ENCODE measurements at places on chromosomes 5 and 9. TPM values are rescaled to one million over a fixed set of nuclear protein-coding genes. Genes with fewer than 3 reads are reported as not detected.
A peak's percentile ranks its signal among the peaks of the same experiment; 100 is the strongest.

GRCh38 chr5:126917918-126918614 lies 112.3 kb downstream of the MARCHF3 start:
- peak; percentile 16 for DNase-seq

DNA sequence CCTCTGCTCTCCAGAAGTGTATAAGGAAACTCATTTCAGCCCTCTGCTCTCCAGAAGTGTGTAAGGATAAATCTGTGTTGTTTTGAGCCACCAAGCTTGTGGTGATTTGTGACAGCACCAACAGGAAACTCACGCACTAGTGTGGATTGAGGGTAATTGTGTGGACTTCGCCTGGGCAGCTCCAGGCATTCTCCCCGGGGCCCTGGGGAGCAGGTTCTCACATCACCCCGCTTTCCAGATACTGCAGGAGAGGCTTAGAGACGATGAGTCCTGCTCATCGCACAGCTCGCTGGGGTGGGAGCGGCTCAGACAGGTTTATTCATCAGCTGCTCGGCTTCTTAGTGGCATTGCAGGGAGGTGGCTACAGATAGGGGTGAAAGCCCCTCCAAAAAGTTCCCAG lies 38.4 kb upstream of the RNF130 start:
- no peak for DNase-seq

FBLL1 gene
- total RNA-seq, result 0.44 TPM

- DNase-seq, result no peak
Measured at GRCh38 chr5:142493875-142494518, 169.2 kb upstream of the SPRY4 start.

ASPN gene
- total RNA-seq, result not detected

Data from endothelial cell of umbilical vein (primary cell).